ENCODE measurements at places on chromosomes 6 and 20.

DNA sequence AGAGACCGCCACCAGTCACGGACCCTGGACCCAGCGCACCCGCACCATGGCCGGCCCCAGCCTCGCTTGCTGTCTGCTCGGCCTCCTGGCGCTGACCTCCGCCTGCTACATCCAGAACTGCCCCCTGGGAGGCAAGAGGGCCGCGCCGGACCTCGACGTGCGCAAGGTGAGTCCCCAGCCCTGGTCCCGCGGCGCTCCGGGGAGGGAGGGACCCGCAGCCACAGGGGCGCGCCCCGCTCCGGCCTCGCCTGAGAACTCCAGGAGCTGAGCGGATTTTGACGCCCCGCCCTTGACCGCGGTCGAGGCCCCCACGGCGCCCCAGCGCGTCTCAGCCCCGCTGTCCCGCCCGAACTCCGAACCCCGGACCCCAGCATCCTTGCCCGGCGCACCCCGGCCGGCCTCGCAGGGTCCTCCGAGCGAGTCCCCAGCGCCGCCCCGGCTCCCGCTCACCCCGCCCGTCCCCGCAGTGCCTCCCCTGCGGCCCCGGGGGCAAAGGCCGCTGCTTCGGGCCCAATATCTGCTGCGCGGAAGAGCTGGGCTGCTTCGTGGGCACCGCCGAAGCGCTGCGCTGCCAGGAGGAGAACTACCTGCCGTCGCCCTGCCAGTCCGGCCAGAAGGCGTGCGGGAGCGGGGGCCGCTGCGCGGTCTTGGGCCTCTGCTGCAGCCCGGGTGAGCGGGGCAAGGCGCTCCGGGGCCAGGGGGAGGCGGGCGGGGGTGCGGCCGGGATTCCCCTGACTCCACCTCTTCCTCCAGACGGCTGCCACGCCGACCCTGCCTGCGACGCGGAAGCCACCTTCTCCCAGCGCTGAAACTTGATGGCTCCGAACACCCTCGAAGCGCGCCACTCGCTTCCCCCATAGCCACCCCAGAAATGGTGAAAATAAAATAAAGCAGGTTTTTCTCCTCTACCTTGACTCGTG lies at the start of gene OXT:
TSS of gene OXT (plus strand) at position 11 of the 920 bp plus-strand sequence. CDS start at position 47, 36 bp downstream.
- DNase-seq: peak; percentile 70

GRCh38 chr6:110897433-110897832 lies 22.8 kb downstream of the AMD1 start:
- no peak for DNase-seq

DNA sequence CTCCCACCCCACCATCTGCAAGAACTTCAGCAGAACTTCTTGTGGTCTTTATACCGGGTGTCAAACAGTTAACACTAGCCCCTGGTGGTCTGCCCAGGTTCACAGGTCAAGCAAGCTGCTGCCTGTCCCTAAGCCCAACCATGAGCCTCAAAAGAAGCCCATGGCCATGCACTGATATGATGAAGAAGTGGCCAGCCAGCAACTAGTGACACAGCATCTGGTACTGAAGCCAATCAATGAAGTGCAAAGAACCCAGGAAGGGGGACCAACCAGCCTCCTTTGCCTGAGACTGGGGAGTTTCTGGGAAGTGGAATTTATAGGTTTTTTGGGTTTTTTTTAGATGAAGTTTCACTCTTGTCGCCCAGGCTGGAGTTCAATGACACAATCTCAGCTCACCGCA lies 127.8 kb downstream of the MAFB start:
- no peak for DNase-seq

GRCh38 chr6:68778356-68779020 lies 143.4 kb downstream of the ADGRB3 start:
- no peak for DNase-seq

GRCh38 chr6:19723545-19723944 lies 113.6 kb upstream of the ID4 start:
- no peak for DNase-seq

All from stimulated activated naive CD4-positive, alpha-beta T cell treated with Interleukin-2 at 50 U/mL for 16 hours (primary cell).